ENCODE measurements at places on chromosomes 4 and X.

- no peak for DNase-seq
Observed at GRCh38 chrX:48533165-48533564, 6.3 kb upstream of the TBC1D25 start.

GRCh38 chrX:130974323-130974722, 71.3 kb upstream of the ENOX2 start:
- no peak for DNase-seq

DNA sequence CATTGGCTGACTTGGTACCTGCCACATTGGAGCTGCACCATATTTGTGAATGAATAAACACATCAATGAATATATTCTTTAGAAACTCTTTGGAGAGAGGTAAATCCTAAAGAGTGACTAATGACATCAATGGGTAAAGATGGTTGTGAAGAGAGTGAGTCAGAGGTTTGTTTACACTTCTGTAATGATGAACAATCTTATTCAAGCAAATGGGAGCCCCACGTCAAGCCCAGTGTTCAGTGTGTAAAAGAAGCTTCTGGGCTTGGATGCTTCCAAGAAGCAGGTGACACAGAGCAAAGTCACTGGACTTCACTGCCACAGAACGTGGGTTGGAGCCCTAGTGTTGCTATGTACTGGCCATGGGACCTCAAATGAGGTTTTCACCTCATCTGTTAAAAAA, 319.0 kb downstream of the STK32B start:
- no peak for DNase-seq

GRCh38 chrX:120560405-120560841, 339 bp downstream of the CUL4B start:
- peak; percentile 39 for DNase-seq

DNA sequence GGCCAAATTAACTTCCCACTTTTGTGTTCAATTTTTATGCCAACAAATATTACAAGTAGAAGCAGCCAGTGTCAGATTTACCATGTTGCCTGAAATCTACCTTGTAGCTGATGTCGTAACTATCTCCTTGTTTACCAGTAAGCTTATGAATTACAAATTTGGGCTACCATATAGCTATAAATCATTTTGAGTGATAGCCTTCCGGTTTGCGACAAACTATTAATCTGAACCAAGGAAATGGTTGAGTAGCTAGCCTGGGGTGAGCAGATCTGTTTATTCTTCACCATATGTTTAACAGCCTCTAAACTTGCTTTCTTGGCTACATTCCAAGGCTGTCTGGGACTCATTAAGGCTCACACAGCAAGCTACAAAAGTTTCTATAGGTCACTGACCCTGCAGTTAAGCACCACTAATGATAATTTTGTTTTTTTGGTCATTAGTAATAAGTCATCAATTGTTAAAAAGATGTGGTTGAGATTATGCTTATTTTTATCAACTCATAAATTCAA, 218.7 kb upstream of the SPOCK3 start:
- DNase-seq, result no peak

DNA sequence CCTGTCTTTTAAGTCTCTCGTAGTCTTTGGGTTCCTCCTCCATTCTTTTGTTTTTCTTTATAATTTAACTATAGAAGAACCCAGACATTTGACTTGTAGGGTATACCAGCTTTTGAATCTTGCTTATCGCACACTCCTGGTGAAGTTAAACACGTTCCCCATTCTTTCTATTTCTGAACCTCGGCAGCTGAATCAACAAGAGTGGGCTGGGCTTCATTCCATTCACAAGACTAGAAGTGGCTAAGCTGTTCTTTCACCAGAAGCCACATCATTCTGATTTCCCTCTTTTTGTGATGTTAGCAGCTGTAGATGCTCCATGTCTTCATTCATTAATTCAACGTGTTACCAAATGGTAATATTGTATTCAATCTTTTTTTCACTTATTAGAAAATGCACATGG, 167.9 kb downstream of the CORIN start:
- DNase-seq, result no peak

DNA sequence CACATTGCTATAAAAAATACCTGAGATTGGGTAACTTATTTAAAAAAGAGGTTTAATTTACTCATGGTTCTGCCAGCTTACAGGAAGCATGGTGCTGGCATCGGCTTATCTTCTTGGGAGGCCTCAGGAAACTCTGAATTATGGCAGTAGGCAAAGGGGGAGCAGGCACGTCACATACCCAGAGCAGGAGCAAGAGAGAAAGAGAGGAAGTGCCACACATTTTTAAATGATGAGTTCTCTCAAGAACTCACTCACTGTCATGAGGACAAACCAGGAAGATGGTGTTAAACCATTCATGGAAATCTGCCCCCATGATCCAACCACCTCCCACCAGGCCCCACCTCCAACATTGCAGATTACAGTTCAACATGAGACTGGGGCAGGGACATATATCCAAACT, 10.0 kb upstream of the AFF1 start:
- peak; percentile 87 for DNase-seq

- DNase-seq, result peak; percentile 2
Observed at GRCh38 chrX:149570668-149571067, 16.6 kb downstream of the MAGEA9B start.

DNA sequence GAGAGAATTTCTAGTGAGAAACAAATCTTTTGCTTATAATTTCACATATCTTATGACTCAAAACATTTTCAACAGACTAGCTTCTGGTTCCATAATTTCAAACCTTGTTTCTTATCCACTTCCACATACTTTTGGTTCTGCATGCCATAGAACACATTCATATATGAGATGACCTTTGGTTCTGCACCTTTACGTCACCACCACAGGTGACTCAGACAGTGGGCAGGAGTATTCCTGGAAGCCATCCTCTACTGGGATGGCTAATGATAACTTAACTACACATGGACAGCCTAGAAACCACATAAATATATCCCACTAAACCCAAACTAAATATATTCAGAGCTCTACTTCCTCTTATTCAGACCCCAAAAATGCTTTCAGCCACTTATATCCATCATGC, 133.3 kb downstream of the DCK start:
- no peak for DNase-seq

- DNase-seq, result no peak
Observed at GRCh38 chr4:68803013-68803412, 12.8 kb upstream of the UGT2B10 start.

DNA sequence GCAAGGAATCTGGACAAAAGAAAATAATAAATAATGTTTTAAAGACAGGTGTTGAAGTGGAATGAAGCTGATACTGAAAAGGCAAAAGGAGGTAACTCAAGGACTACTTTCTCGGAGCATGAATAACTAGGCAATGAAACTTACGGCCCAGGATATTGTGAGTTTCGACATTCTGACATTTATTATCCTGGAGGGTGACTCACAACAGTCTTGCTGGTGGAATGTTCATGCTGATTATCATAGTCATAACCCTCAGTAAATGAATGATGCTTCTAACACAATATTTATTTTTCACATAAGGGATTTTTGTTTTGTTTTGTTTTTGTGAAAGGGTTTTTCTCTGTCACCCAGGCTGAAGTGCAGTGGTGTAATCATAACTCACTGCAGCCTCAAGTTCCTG, 147.0 kb upstream of the HPGD start:
- no peak for DNase-seq

DNA sequence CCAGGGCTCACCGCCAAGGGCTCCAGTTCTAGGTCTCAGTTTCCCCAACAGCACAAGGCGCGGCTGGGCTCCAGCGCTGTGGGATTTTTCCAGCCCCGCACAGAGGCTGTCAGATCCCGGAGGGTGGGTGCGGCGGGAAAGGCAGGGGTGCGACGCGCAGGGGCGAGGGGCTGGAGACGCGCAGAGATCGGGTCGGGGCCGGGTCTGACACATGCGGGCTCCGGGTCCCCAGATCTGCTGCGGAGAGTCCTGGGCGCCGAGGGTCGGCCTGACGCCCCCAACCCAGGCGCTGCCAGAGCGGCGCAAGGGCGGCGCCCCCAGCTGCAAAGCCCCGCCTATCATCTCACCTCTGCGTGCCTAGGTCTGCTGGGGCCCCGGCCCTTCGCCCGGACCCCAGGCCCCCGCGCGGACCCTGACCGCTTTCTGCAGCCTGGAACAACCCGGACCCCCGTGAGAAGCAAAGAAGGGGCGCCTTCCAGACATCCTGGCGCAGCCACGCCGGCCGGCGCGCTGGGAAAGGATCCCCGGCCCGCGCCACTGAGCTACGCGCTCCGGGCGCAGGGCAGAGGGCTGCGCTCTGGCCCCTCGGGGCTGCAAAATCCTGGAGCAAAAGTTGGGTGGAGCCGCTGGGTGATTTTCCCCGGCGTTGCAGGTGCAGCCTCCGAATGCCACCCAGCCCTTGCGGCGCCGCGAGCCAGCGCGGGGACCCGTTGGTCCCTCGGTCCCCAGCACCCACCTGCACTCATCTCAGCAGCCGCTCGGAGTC, 486 bp downstream of the ABLIM2 start:
- no peak for DNase-seq

GRCh38 chrX:74931214-74931613, 6.0 kb upstream of the NEXMIF start:
- no peak for DNase-seq

DNA sequence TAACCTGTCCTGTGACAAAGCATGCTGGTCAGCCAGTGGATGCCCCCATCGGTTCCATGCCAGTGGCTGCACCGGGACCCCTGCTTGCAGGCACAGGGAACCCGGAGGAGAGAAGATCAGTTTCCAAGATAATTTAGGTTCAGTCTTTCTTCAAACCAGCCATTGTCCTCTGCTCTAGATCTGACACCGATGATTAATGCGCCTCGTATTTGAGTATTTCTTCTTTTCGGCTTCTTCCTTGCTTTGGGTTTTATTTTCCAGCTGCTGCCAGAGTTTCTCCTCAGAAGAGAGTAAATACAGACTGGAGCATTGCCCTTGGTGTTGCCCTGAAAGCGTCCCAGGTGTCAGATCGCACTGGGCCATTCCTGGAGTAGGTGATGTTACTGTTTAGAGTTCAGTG, 19.2 kb upstream of the BCOR start:
- no peak for DNase-seq

- no peak for DNase-seq
Observed at GRCh38 chrX:37958525-37959211, 47.7 kb upstream of the SYTL5 start.

- no peak for DNase-seq
Observed at GRCh38 chr4:142222127-142222526, 585.7 kb downstream of the IL15 start.

DNA sequence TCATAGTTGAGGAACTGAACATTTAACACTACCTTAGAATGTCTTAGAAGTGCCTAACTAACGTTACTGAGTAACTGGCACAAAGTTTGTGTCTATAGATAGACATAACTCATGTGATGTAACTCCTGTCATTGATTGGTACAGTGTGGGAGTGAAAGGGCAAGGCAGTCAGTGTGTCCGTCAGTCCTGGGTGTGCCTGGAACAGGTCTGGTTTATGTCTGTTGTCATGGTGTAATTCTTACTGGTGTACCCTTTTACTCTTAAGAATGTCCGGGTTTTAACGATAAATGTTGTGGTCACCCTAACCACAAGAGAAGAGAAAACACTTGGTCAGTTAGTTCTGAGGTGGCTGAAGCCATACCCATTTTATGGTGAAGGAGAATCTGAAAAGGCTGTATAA, 93.1 kb upstream of the ESX1 start:
- DNase-seq, result no peak

- no peak for DNase-seq
Observed at GRCh38 chr4:160580581-160580980, 1477.7 kb downstream of the RAPGEF2 start.
